Activated T-helper 2 cell treated with anti-CD3 and anti-CD28 coated beads, Interferon-gamma antibody, Interleukin-2, Interleukin-4, amounts not matched to agents 10 μg/mL and 5 μg/mL and 100 μg/mL, durations not matched to agents 14 hours and 24 hours and 36 hours (primary cell): ENCODE measurements at places on chromosomes 2 and 18.
A peak's percentile ranks its signal among the peaks of the same experiment; 100 is the strongest.

DNA sequence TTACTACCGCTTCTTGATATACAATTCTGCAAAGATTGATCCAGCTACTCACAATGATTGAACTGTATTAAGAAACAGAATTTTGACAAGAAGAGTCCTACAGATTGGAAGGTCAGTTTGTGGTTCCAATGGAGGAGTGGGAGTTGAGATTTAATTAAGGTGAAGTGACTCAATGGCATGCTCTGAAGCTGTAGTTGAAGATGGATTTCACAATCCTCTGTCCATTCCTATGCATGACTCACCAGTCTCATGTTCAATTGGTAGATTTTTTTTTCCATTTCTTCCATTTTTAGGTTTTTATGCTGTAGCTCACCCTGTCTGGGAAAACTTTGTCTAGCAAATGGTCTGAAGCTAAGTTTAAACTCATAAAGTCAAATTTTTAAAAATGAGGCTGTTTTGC, 83.3 kb downstream of the DPP4 start:
- no peak for DNase-seq

GRCh38 chr2:42979870-42980763, 187.7 kb upstream of the HAAO start:
- no peak for DNase-seq

GRCh38 chr2:164473021-164473420, 148.3 kb downstream of the GRB14 start:
- no peak for DNase-seq

- no peak for DNase-seq
These were observed 75.7 kb downstream of the PIK3C3 start for GRCh38 chr18:42030586-42031182.

GRCh38 chr2:102033031-102033749, 41.4 kb downstream of the IL1R2 start:
- DNase-seq = peak; percentile 16

DNA sequence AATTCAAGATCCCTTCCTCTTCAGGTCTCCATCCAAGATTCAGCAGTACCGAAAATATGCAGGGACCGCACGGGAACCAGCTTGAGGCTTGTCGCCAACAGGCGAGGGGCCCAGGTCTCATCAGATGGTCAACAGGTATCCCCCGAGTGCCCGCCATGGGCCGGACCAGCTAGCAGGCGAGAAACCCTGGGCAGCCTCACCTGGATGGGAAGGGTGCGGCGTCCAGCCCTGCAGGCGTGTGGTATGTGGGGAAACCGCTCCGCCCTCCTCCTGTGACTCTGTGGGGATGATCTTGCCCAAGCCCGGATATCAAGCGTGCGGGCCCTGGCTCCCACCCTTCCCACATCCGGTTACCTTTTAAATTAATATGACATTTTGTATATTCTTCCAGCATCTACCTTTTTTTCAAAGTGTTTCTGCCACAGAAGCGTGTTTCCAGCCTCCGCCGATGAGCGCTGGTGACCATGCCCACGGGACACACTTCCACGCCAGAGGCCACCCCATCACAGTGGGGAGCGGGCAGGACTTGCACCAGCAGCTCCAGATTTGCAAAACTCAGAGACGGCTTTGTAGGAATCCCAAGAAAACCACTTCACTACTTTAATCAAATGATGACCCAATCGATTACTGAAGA, 33.2 kb downstream of the ZNF516 start:
- DNase-seq = no peak

GRCh38 chr18:22471546-22472131, 53.9 kb upstream of the CTAGE1 start:
- no peak for DNase-seq

- DNase-seq = no peak
These were observed 8.1 kb downstream of the NABP1 start for GRCh38 chr2:191686066-191686465.

DNA sequence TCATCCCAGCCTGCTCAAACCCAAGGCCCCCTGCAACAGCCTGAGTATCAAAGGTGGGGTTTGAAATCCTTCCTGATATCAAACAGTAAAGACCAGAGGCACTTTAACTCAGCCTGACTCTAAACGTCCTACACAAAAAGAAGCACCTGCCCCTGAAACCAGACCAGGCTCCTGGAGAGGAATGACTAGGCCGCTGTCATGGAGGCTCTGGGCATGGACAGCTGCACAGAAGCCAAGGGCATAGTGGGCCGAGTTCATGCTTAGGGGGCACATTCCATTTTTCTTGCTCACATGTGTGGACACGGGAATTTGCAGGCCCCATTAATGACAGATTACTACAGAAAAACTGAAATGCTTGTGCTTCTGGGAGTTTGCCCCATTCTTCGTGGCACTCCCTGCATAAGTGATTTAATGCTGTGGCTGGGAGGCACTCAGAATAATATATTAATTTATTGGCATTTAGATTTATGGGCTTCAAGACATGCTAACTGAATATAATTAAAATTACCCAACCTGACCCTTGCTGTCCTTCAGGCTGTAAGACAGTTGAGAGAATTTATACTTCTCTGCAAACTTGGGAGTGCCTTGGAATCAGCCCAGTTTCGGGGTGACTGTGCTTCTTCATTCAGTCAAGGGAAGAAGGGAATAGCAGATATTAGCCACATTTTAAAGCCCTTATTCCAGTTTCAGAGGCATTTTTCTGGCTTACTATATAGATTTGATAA, 105.5 kb downstream of the GYPC start:
- no peak for DNase-seq

DNA sequence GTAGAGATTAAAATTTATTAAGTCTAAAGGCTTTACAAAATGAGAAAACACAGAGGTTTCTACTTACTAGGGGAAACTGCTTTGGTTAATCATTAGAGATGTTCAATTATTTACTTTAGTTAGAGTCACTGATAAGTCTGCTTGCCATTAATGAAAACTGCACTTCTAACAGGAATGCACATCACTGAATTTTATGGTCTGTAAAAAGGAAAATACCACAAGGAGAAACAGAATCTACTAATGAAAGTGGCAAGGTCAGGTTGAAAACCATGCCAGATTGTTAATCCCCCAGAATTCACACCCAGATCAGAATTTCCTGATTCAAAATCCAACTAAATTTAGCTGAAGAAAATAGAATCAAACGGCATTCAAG, 90.5 kb upstream of the GRB14 start:
- no peak for DNase-seq

DNA sequence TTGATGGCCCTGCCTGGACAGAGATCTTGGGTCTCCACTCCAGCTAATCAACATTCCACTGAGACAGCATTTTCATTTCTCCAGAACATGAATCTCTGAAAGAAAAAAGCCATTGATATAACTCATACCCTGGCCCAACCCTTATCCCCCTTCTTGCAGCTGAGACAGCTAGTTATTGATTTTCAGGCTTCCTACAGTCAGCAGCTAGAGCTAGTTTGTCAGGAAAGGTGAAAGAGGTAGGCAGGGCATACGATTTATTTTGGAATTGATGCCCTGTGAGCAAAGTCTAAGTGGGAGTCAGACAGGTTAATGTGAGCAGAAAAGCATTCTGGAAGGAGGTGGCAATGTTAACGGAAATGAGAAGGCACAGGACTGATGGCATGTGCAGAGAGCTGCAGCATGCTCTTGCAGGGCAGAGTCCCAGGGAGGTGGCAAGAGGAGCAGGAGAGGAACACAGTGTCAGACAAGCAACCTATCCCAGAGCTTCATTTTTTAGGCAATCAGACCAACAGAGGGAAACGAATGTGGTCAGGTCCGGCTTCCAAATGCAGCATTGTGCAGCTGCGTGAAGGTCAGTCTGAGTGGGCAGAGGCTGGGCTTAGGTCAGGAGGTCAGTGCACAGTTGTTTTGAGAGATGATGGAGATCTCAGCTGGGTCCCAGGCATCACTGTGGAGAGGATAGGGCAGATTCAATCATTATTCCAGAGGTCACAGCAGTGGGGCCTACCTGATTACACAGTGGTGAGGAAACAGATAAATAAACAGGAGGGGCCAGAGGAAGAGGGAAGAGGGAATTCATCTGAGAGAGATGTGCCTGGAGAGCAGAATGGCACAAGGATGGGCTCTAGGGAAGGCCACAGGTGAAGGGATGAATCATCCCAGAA, 134.8 kb downstream of the CMPK2 start:
- DNase-seq = no peak

DNA sequence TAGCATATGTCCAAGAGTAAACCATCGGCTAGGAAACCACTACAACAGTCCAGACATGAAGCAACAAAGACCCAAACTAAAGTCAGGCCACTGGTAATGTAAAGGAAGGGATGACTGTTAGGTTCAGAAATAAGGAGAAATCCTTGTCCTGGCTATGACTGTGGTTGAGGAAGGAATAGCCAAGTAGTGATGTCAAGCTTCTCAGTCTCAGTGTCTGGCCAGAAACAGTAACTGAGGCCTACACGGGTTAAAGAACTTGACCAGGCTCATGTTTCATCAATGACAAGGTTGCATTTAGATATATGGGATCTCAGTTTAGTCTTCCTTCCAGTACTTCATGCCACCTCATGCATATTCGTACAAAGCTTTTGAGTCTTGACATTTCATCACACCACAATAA, 162.0 kb downstream of the ETAA1 start:
- DNase-seq = no peak

GRCh38 chr2:55772109-55772980, 78.7 kb upstream of the PNPT1 start:
- DNase-seq = no peak

- no peak for DNase-seq
These were observed 53.6 kb downstream of the CDK15 start for GRCh38 chr2:201859949-201860348.

- no peak for DNase-seq
These were observed 43.2 kb downstream of the CYB5A start for GRCh38 chr18:74248595-74248994.

GRCh38 chr18:31721601-31722000, 37.2 kb upstream of the B4GALT6 start:
- DNase-seq = no peak

DNA sequence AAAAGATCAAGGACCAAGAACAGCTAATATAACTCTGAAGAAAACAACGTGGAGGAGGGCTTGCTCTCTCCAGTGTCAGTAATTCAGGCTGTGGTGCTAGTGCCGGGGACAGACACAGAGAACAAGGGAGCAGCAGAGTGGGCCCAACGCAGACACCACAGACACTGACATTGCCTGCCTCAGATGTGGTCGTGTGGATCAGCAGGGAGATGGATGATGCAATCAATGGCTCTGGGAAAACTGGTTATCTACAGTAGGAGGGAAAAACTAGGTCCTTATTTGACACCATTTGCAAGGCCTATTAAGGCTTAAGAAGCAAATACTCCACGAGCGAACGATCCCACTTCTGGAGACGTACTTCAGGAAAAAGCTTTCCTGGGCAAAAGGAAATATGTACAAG, 36.1 kb downstream of the HDLBP start:
- DNase-seq = no peak

GRCh38 chr18:60322591-60322990, 50.0 kb downstream of the MC4R start:
- no peak for DNase-seq

DNA sequence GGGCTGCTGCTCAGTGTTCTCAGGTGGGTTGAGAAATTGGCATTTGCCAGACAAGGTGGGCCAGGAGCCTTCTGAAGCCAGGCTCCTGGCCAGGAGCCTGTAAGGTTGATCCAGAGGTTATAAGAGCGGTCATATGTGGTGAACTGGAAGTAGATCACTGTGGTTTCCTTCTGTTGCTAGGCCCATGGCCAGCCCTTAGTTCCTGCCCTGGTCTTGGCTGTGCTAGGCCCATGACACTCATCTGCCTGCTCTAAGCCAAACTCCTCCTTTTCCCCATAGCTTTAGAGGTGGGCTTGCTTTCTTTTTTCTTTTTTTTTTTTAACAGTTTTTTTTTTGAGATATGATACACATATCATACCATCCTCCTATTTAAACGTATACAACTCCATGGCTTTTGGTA, 5.0 kb upstream of the MGAT5 start:
- no peak for DNase-seq

DNA sequence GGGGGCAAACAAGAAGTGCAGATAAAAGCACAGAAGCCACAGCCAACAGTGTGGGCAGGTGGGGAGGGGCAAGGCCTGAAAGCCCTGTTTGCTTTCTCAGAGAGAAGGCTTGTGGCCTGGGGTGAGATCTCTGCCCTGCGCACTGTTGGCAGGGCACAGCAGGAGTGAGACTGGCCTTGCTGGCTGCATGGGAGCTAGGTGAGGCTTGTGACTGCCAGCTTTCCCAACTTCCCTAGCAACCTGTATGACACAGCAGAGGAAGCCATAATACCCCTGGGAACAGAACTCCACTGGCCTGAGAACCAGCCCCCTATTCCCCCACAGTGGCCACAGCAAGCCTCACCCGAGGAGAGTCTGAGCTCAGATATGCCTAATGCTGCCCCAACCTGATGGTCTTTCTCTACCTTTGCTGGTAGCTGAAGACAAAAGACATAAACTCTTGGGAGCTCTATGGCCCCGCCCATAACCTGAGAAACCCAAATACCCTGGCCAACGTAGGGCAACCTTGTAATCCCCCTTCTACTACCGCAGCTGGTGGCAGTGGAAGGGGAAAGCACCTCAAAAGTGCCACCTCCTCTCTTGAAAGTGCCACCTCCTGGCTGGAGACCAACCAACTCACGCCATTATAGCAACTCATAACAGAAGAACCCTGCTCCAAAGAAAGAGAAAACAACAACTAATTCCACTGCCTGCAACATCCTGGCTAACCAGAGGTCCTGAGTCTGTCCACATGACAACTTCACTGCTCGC, 44.4 kb downstream of the LCT start:
- DNase-seq = no peak

DNA sequence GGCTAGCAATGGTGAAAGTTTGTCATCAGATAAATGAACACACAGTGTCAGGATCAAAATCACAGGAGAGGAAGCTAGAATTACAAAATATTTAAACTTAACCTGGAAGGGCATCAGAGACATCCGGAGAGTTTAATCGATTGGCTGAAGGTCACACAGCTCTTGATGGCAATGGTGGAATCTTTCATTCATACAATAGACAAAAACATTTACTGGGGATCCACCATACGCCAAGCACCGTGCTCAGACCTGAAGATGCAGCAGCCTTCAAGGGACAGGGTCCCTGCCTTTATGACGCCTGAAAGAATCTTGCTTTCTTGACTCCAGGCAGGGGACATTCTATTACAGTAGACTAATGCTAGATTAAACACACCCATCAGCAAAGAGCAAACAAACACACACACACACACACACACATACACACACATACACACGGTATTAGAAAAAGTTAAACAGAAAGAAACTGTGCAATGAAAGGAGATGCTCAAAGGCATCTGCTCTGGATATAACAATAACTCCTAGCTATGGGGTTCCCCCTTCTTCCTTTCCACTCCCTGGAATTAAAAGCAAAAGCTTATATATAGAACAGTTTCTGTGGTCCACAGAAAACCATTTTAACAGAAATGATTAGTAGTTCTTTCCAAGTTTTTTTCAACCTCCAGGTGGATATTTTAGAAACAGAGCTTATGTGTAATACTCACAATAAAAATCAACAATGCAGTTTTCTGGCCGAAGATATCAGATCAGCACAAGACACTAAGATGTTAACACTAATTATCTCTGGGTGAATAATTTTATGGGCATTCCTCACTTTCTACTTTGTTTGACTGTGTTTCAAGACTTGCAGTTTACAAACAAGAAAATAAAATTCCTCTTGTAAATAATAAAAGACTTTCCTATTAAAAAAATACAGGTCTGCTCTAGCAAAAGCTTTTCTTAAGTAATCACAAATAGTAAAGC, 151.7 kb downstream of the ANKRD44 start:
- DNase-seq = no peak

GRCh38 chr18:48745293-48745692, 205.5 kb downstream of the SMAD7 start:
- no peak for DNase-seq

- no peak for DNase-seq
These were observed 5.1 kb upstream of the PIEZO2 start for GRCh38 chr18:11154368-11154989.

- no peak for DNase-seq
These were observed 29.0 kb downstream of the ZAP70 start for GRCh38 chr2:97742381-97742847.
